GM12878 (cell line): ENCODE measurements at places on chromosomes 3 and 15. TPM values are rescaled to one million over a fixed set of nuclear protein-coding genes. Genes with fewer than 3 reads are reported as not detected.

PSTPIP1 gene
- total RNA-seq, result 28.6 and 29.3 TPM in 2 replicates

PLXND1 gene
- total RNA-seq, result 0.66 and 2.3 TPM in 2 replicates

BSN gene
- total RNA-seq, result 0.11 and 0.15 TPM in 2 replicates

MORC1 gene
- total RNA-seq, result not detected in 2 replicates

ITPKA gene
- 0.64 and 0.67 TPM in 2 replicates for total RNA-seq

C15orf62 gene
- total RNA-seq, result 0.24 and 0.56 TPM in 2 replicates

SYNPR gene
- total RNA-seq, result not detected in 2 replicates

P2RY12 gene
- total RNA-seq, result 0.38 and 0.48 TPM in 2 replicates

LCMT2 gene
- total RNA-seq, result 14.8 TPM in 2 replicates

TRAT1 gene
- total RNA-seq, result 0.18 and 0.56 TPM in 2 replicates

CTXN2 gene
- not detected in 2 replicates for total RNA-seq

PLCH1 gene
- 0.03 and 0.05 TPM in 2 replicates for total RNA-seq

RPSA gene
- total RNA-seq, result 3,010 and 3,122 TPM in 2 replicates

LRRC31 gene
- not detected in 2 replicates for total RNA-seq

AADAC gene
- total RNA-seq, result 0.13 TPM in 1 of 2 replicates, not detected in the other

CCDC191 gene
- total RNA-seq, result 1.5 and 1.7 TPM in 2 replicates
